GM04503 (cell line): ENCODE measurements at places on chromosomes 6 and 20.

DNA sequence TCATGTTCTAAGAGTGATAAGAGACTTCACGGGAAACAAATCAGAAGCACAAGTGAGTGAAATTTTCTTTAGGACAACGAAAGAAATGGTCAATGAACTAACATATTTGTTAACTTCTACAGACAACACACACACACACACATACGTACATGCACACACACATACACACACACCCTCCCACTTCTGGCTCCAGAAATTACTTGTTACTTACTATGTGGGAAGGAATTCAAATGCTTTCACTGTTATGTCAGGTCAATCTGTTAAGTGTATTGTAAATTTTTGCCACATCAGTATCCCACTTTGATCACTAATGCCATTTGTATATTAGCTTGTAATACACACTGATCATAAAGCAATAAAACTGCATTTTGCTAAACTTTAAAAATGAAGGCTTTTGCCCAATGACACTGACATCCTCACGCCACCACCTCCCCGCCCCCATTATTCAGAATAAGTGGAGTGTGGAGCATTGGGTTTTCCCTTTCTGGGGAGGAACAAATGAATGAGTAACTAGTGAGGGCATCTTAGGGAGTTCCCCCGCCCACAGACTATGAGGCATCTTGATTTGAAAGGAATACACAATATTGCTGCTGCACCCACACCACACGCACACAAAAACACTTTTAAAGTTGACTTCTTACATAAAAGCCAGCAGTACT lies 76.2 kb downstream of the ATXN1 start:
- DNase-seq = no peak

- DNase-seq = no peak
Observed at GRCh38 chr6:169289257-169289618, 35.6 kb upstream of the THBS2 start.

GRCh38 chr6:13077117-13077516 lies 251.2 kb downstream of the TBC1D7 start:
- no peak for DNase-seq

- no peak for DNase-seq
Observed at GRCh38 chr6:143620447-143620846, 57.3 kb upstream of the PHACTR2 start.

- DNase-seq = no peak
Observed at GRCh38 chr6:16948396-16948795, 153.5 kb upstream of the STMND1 start.

DNA sequence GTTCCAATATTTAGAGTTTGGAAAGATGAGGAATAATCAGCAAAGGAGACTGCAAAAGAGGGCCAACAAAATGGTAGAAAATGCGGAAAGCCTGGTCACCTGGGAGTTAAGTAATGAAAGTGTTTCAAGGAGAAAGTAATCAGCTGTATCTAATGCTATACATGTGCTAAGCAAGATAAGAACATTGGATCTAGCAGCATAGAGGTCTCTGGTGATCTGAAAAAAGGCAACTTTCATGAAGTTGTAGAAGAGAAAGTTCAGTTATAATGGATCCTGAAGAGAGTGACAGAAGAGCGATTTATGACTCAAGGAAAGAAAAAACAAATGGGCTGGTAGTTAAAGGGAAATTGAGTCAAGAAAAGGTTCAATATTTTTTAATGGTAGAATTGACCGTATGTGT lies 4.6 kb upstream of the RSPH3 start:
- DNase-seq = no peak

DNA sequence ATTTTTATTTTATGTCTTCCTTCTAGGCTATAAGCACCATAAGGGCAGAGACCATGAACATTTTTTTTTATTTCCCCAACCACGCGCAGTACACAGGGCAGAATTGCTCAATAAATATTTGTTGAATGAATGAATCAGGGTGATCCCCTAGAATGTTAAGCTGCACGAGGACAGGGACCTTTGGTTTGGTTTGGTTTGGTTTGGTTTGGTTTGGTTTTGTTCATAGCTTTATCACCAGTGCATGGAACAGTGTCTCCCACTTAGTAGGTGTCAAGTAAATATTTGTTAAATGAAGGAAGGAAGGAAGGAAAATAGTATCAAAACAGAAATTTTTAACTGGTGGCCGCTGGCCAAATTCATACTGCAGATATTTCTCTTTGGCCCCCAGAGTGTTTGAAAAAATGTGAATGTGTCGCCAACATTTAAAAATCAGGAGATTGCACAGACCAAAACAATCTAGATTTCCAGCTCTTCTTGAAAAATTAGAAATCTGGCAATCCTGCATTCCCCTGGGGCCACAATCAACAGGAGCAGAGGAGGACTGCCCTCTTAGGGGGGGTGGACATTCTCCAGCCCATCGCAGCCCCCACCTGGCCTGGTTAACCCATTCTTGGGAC lies 205.3 kb downstream of the EYA2 start:
- no peak for DNase-seq

DNA sequence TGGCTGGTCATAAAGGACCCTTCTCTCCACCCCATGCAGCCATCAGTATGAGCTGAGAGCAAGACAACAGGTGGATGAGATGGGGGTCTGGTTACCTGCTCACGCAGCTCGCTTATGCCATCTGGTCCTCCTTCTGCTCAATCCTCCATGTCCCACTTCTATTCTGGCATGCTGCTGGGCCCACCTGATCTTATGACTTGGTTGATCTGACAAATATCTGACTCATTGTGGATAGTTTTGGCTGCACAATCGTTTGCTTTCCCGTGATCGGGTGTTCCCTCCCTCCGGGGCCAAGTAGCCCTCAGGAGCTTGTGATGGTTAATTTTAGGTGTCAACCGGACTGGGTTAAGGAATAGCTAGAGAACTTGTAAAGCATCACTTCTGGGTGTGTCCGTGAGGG lies 26.6 kb upstream of the ELMO2 start:
- DNase-seq = no peak

- peak; percentile 97 for DNase-seq
Observed at GRCh38 chr20:1816384-1817381, 78.5 kb upstream of the SIRPA start.

- no peak for DNase-seq
Observed at GRCh38 chr6:37864250-37864649, 44.7 kb downstream of the ZFAND3 start.

GRCh38 chr6:90224196-90224595 lies 72.4 kb downstream of the BACH2 start:
- no peak for DNase-seq

- DNase-seq = no peak
Observed at GRCh38 chr6:13479971-13480434, 7.4 kb downstream of the GFOD1 start.

DNA sequence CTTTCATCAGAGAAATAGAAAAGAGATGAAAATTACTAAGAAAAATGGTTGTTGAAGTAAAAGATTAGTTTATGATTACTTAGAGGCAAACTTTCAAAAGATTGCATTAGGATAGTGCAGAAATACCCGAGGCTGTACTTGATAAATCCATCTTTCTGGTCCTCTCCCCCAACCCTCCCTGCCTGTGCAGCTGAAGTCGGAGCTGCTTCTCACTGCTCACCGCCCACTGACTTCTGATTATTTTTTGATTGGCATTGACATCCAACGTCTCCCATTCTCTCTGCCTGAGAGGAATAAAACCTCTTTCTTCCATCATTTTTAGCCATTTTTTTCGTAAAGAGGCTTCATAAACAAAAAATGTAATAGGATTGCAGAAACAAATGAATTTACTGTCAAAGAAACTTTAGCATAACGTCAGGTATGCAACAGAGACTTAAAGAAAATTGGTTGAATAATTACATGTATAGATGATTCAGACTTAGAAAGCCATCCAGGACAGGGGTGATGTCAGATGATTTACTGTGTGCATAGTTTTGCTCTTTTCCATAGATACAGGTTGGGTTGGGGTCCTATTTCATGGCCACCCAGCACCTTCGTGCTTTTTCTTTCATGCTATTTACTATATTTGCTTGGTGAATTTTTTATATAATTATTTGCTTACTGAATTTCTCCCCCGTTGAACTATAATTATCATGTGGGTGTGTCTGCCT lies 53.6 kb upstream of the EDN3 start:
- DNase-seq = no peak

- DNase-seq = no peak
Observed at GRCh38 chr20:1394686-1395085, 1.8 kb upstream of the FKBP1A start.

GRCh38 chr20:64025101-64025825 lies 10.7 kb upstream of the C20orf204 start:
- DNase-seq = no peak

GRCh38 chr6:44627091-44627882 lies 239.8 kb downstream of the CDC5L start:
- no peak for DNase-seq

- no peak for DNase-seq
Observed at GRCh38 chr20:41014561-41015088, 14.0 kb upstream of the TOP1 start.

GRCh38 chr6:111430605-111431376 lies 52.2 kb downstream of the REV3L start:
- no peak for DNase-seq

- peak; percentile 11 for DNase-seq
Observed at GRCh38 chr20:15882553-15882952, 690.7 kb downstream of the KIF16B start.

GRCh38 chr20:41608606-41609005 lies 9.6 kb downstream of the CHD6 start:
- no peak for DNase-seq

- DNase-seq = no peak
Observed at GRCh38 chr6:126976253-126976797, 142.1 kb upstream of the RSPO3 start.

GRCh38 chr6:324729-325125 lies 32.4 kb downstream of the DUSP22 start:
- DNase-seq = no peak

GRCh38 chr6:91435630-91436029 lies 848.8 kb upstream of the MAP3K7 start:
- no peak for DNase-seq

DNA sequence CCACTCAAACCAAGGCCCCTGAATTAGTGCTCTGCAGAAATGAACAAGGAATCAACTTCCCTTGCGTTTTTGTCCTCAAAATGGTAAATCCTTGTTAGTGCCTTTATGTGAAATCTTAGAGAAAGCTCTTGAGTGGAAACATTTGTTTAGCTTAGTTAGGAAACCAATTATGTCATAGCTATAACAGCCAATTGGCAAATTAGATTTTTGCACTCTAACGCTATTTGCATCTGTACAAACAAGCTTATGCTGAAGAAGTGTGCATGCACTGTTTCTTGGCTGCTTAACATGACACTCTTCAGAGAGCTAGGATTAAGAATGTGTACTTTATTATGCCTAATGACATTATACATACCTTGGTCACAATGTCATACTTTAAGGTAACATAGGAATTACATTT lies 622.6 kb upstream of the SLC35B3 start:
- DNase-seq = no peak

DNA sequence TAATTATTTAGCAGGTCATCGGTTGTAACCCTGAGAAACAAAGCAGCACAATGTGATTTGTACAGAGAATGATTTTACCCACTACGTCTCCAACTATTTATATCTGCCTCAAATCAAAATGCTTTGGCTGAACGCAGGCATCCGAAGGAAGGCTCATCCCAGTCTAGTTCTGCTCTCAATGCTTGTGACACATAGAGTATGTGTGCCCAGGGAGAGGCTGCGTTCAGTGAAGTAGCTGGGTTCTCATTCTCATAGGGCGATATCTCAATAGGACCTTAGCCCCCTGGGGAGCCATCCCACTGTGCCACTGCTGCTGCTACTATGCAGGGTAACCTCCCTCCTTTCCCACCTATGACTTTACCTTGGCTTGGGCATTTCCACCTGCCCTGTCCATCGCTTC lies 407 bp downstream of the GABRR2 start:
- no peak for DNase-seq
